Neural crest cell (in vitro differentiated cells): ENCODE measurements at places on chromosomes 3 and 15. TPM values are rescaled to one million over a fixed set of nuclear protein-coding genes. Genes with fewer than 3 reads are reported as not detected.

The CXCR6 gene
- not detected in 2 replicates for total RNA-seq

DNA sequence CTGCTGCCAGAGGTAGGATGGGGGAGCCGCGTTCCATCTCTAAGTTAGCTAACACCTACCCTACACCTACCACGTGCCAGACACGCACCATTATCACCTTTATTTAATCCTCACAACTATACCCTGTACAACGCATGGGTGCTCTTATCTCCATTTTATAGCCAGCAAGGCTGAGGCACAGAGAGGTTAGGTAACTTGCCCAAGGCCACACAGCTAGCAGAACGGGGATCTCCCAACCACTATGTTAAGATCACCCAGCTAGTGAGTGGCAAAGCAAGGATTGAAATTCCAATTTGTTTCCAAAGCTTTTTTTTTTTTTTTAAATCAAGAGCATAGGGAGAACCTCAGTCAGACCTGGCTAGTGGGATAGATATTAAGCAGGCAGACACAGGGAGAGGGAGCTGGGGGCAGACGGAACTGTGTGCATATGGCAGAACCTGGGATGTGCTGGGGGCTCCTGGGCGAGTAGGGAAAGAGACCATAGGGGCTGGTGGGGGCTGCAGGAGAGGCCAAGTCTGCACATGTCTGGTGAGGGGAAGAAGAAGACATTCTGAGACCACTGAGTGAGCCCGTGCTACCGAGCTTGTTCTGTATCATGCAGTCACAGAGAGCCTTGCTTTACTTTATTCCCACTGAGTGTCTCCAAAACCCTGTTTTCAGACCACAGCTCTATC lies 196.3 kb upstream of the TPM1 start:
- H3K27ac ChIP-seq: no peak overlapping the region
- H3K36me3 ChIP-seq: no peaks in the 10 kb centered on the region
- peaks cover 27% of the 10 kb centered on the region for H3K4me1 ChIP-seq
- H3K27me3 ChIP-seq: no peaks in the 10 kb centered on the region
- no peak for DNase-seq

DNA sequence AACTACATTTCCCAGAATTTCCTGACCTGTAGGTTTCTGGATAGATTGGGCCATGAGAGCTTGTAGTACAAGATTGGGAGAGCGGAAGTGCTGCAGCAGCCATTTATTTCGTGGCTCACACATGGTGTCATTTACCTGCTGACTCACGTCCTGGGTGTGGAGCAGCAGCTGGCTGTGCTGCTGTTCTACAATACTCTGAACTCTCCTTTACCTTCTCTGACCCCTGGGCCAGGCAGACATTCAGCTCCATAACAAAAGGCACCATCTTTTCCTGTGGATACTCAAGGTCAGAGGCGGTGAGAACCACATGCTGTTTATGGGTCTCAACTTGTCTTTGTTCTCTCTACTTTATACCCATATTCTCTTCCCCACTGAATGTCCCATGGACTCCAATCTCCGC lies 490.2 kb downstream of the IGSF11 start:
- no peaks in the 10 kb centered on the region for H3K27me3 ChIP-seq
- no peak overlapping the region for H3K4me3 ChIP-seq
- H3K36me3 ChIP-seq: no peaks in the 10 kb centered on the region

DNA sequence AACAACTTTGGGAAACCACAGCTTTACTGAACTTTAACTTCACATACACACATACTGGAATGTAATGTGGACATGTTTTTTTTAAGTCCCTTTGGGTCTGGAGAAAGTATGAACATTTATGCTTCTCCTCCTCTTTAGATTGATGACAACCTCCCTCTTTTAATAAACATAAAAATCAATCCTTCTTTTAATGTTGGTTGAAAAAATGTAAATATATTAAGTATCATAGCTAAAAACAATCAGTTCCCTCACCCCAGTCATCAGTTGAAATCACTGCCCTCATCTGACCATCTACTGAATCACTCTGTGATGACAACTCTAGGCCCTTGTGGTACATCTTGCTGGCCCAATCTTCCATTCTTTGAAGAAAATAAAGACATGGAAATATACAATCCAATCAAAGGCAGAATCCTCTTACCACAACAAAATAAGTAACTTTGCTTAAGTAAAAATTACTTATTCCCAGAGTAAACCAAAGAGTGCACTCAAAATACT lies 6.4 kb downstream of the AAGAB start:
- H3K27ac ChIP-seq: no peak overlapping the region
- no peak overlapping the region for H3K4me3 ChIP-seq
- peaks cover 7% of the 10 kb centered on the region for H3K4me1 ChIP-seq

GRCh38 chr15:64453689-64454037 lies 6.7 kb upstream of the ZNF609 start:
- peaks cover 56% of the 10 kb centered on the region for H3K4me1 ChIP-seq
- H3K4me3 ChIP-seq: peak overlapping the region; percentile 0
- no peak for DNase-seq
- peak overlapping the region; percentile 19 for H3K27ac ChIP-seq
- H3K36me3 ChIP-seq: no peaks in the 10 kb centered on the region
- H3K27me3 ChIP-seq: no peaks in the 10 kb centered on the region
